Dorsolateral prefrontal cortex (tissue), 122 donors: ENCODE measurements at places on chromosomes 16 and 17. TPM values are rescaled to one million over a fixed set of nuclear protein-coding genes. Genes with fewer than 3 reads are reported as not detected.

DNA sequence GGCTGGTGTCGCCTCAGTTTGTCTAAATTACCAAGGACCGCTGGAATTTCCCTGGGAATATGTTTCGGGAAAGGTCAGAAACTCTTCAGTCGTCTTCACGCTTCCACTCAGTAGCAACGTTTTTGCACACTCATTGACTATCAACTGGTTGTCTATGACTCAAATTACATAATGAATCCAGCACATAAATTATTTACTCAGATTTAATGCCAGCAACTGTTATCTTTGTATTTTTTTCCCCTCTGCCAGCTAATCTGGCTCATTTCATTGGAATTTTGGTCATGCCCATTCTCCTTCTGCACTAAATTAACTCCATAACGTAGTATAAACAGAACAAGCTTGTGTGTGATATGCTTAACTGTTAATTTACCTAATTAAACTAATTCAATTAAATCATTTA, 372.7 kb upstream of the ZFHX3 start:
- no peak for DNase-seq

GRCh38 chr17:282000-282911, 70.4 kb downstream of the RPH3AL start:
- DNase-seq: no peak

DNA sequence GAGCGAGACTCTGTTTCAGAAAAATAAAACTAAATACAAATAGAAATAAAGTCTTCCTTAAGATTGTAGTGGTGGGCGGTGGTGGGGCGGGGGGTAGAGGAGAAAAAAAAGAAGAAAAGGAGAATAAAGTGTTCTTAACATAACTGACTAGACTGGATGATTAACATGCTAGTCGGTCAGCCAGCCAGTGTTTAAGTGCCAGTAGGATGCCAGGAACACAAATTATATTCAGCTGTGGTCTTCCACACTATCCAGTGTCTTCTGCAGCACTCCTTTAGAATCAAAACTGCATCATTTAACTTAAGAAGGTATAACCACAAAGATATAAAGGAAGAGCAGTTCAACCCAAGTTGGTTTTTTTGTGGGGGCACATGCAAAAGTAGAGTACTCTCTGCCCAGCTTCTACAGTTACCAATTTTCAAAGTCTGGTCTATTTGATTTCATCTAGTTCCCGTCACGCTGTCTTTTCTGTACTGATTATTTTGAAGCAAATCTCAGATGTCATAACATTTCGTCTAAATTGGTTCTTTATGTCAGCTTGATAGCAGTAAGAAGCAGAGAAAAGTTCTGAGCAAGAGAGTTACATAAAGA, 15.8 kb downstream of the HEATR3 start:
- no peak for DNase-seq

DNA sequence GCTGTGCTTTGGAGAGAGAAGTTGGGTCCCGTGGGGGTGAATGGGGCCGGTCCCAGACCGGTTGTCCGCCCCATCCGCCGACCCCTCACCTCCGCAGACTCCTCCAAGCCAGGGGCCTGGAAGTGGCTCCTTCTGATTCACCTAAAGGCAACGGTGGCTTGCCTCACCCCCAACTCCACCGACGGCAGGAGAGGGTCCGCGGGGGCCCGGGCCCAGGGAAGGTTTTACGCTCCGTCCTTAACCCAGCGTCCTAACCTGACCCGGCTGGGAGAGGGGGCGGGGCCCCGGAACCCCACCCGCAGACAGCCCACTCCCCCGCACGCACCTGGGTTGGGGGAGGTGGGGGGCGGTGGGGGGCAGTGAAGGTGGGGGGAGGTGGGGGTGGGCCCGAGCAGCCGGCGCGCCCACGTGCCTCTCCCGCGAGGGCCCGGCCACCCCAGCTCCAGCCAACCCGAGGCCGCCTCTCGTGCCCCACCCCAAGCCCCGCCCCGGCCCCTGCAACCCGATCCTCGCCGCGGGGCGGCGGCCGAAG, 12.7 kb upstream of the CD300A start:
- DNase-seq: no peak

- no peak for DNase-seq
These were observed 10.3 kb upstream of the IL4R start for GRCh38 chr16:27303256-27304100.

GRCh38 chr16:16120044-16120381, 103.3 kb downstream of the ABCC6 start:
- no peak for DNase-seq

- no peak for DNase-seq
These were observed 147.9 kb downstream of the MAF start for GRCh38 chr16:79452671-79453070.

DNA sequence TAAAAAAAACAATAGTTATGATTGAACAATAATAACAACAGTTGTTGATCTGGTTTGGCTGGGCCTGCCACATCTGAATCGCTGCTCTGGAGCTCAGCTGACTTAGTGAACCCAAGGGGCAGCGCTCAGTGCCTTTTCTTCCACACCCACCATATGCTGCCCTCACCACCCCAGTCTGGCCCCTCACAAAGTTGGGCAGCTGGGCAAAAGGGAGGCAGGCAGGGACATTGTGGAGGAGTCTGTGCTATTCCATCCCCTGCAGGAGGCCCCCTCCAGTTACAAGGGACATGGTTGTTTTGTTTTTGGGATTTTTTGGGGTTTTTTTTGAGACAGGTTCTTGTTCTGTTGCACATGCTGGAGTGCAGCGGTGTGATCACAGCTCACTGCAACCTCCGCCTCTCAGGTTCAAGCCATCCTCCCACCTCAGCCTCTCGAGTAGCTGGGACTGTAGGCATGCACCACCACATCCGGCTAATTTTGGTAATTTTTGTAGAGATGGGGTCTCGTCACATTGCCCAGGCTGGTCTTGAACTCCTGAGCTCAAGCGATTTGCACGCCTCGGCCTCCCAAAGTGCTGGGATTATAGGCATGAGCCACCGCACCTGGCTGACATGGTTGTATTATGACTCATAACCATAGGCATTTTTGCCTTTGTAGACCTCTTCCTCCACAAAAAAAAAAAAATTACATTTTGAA, 8.6 kb upstream of the PECAM1 start:
- no peak for DNase-seq

DNA sequence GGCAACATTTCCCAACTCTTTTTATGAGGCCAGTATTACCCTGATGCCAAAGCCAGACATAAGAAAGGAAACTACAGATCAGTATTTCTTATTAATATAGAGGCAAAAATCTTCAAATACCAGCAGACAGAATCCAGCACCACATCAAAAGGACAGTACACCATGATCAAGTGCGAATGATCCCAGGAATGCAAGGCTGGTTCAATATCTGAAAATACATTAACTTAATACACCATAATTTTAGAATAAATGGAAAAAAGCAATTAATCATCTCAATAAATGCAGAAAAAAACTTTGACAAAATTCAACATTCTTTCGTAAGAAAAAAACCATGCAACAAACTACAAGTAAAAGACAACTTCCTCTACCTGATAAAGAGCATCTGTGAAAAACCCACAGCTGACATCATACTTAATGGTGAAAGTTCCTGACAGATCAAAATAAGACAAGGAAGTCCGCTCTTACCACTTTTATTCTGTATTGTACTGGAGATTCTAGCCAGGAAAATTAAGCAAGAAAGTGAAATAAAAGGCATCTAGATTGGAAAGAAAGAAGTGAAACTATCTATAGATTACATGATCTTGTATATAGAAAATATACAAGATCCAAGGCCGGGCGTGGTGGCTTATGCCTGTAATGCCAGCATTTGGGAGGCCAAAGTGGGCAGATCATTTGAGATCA, 26.4 kb upstream of the MAPK3 start:
- no peak for DNase-seq

DNA sequence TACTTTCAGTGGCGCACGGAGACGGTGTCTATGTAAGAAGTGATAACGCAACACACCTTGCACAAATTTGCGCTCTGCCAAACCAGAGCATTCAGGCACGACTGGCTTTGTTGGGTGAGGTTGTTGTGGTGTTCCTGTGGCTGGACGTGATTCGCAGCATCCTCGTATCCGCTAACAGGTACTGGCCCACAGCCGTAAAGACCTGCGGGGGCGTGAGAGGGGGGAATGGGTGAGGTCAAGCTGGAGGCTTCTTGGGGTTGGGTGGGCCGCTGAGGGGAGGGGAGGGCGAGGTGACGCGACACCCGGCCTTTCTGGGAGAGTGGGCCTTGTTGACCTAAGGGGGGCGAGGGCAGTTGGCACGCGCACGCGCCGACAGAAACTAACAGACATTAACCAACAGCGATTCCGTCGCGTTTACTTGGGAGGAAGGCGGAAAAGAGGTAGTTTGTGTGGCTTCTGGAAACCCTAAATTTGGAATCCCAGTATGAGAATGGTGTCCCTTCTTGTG, 510.9 kb downstream of the KCNJ18 start:
- DNase-seq: no peak

- no peak for DNase-seq
These were observed 73.2 kb downstream of the KNOP1 start for GRCh38 chr16:19644877-19645276.

- DNase-seq: no peak
These were observed 55.3 kb downstream of the SOCS3 start for GRCh38 chr17:78304549-78305037.

DNA sequence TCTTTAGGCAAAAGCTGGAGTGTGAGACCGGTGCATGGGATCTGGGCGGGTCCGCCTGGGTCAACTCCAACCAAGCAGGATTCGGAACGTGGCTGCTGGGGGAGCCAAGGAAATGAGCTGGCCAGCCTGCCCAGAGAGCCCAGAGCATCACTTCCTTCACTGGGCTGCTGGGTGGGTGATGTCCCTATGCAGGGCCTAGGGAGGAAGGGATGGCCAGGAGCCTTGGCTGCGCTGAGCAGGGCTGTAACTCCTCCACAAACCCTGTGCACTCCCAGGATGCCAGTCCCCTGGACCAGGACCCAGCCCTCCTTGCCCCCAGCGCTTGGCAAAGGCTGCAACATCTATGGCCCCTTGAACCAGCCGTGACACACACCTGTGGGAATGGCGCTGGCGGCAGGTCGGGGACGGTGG, 138.4 kb downstream of the RAB11FIP4 start:
- DNase-seq: no peak

GRCh38 chr17:71709946-71710345, 410.9 kb upstream of the SOX9 start:
- no peak for DNase-seq

DNA sequence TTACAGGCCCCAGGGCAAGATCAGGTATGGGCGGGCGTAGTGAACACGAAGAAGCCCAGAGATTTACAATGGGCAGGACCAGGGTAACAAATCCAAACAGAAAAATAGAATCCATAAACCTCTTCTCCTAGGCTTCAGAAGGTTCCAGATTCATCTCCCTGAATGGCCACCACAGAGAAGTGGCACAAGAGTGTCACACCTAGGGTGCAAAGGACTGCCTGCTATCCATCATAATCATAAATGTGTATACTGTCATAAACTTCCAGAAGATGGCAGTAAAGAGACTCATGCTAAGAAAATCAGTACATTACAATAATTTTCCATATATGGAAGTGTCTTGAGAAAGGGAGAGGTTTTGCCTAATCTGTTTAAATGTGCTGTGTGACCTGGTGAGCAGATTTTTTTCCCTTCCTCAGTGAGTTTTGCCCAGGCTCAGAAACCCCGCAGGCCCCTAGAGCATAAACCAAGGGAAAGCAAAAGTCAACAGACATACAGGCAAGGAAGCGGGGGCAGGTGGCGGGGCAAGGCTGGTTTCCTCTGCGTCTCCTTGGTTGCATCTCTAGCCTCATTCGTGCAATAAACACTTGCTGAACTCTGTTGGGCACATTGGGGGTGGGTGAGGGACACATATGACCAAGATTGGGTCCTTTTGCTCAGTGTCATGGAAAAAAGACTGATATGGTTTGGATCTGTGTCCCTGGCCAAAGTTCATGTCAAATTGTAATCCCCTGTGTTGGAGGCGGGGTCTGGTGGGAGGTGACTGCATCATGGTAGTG, 92.0 kb upstream of the CDH5 start:
- DNase-seq: no peak

DNA sequence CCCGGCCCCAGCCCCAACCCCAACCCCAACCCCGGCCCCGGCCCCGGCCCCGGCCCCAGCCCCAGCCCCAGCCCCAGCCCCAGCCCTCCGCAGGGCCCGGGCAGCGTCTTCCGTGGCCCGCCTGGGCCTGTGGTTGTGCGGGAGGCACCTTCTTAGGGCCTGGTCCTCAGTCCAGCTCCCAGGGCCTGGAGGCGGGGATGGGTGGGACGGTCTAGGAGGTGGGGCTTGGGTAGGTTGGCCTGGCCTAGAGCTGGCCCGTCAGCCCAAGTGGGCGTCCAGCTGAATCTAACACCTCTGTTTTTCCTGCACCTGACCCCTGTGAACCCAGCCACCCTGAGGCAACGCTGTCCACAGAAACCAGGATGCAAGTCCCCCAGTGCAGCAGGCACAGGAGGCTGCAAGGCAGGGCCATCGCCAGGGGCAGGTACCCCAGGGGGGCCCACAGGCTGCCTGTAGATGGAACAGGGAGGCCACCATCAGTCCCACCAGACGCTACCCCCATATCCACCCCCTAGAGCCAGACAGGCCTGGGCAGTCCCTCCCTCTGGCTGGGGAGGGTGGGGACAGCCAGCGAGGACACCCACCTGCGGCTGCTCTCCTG, 8.8 kb downstream of the MSLN start:
- no peak for DNase-seq

DNA sequence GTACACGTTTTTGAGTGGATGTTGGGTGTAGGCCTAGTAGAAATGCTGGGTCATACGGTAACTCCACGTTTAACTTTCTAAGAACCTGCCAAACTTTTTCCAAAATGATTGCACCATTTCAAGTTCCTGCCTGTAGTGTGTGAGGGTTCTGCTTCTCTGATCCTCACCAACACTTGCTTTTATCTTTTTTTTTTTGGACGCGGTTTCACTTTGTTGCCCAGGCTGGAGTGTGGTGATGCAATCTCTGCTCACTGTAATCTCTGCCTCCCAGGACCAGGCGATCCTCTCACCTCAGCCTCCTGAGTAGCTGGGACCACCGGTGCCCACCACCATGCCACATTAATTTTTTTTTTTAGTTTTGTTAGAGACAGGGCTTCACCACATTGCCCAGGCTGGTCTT, 23.5 kb downstream of the ZNF750 start:
- no peak for DNase-seq

The VAC14 gene
- total RNA-seq: 39.4 TPM

The PSME3IP1 gene
- 145 TPM for total RNA-seq

The MYH3 gene
- 1.4 TPM for total RNA-seq

The STAT5A gene
- 8.0 TPM for total RNA-seq

The OTOA gene
- 1.1 TPM for total RNA-seq

The SP6 gene
- 0.21 TPM for total RNA-seq

The KRT32 gene
- not detected for total RNA-seq
